ENCODE measurements at places on chromosomes 7 and 10.
A peak's percentile ranks its signal among the peaks of the same experiment; 100 is the strongest.

GRCh38 chr7:130442601-130443000, 1.8 kb upstream of the CEP41 start:
- DNase-seq, result no peak
- H3K36me3 ChIP-seq, result peaks cover 4% of the 10 kb centered on the region
- H3K27ac ChIP-seq, result no peak overlapping the region
- no peak overlapping the region for H3K4me3 ChIP-seq
- no peaks in the 10 kb centered on the region for H3K27me3 ChIP-seq
- H3K4me1 ChIP-seq, result peaks cover 89% of the 10 kb centered on the region

GRCh38 chr7:101162551-101163278, 2.7 kb downstream of the VGF start:
- peak overlapping the region; percentile 73 for H3K27ac ChIP-seq
- H3K4me1 ChIP-seq, result peaks cover 46% of the 10 kb centered on the region
- peak overlapping the region; percentile 78 for H3K4me3 ChIP-seq

DNA sequence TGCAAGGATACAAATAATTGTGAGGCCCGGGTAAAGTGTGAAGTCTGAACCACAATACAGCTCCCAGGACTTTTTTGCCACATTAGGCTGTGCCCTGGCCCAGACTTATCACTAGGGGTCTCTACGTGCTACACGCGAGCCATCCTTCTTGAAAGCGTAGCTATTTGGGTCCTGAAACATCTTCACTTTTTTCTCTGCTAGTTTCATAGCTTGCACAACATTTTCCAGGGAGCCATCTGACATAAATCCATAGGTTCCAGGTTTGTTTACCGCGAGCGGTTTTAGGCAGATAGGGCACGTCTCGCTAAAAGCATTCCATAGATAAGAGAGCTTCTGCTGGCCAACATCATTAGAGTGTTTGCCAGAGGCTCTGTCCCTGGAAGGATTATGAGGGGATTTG, 226.5 kb downstream of the RPS24 start:
- H3K4me3 ChIP-seq, result no peak overlapping the region
- no peak overlapping the region for H3K27ac ChIP-seq
- H3K4me1 ChIP-seq, result peaks cover 6% of the 10 kb centered on the region
- H3K36me3 ChIP-seq, result no peaks in the 10 kb centered on the region
- DNase-seq, result no peak

DNA sequence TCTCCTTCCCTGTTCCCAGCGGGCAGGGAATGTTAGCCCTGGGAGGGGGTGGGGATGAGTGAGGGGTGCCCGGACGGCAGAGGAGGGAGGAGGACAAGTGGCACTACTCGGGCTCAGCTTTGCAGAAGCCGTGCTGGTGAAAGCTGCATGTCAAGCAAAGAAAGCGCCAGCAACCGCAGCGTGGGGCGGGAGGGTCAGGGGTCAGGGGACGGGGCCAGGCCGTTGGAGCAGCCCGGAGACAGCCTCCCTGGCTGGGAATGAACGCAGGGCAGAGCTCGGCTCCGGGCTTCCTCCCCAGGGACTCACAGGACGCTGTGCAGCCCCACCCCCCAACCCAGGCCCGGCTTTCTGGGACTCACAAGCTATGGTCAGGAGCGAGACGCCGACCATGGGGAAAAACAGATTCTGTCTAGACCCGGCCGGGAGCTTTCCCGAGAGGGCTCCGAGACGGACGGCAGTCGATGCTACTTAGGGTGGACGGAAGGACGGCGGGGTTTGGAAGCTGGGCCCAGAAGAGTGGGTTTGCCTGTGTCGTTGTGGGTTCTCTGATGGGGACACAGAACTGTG, 113.4 kb downstream of the VIPR2 start:
- DNase-seq, result no peak
- peak overlapping the region; percentile 79 for H3K4me3 ChIP-seq
- H3K27me3 ChIP-seq, result peaks cover 11% of the 10 kb centered on the region
- no peaks in the 10 kb centered on the region for H3K36me3 ChIP-seq

DNA sequence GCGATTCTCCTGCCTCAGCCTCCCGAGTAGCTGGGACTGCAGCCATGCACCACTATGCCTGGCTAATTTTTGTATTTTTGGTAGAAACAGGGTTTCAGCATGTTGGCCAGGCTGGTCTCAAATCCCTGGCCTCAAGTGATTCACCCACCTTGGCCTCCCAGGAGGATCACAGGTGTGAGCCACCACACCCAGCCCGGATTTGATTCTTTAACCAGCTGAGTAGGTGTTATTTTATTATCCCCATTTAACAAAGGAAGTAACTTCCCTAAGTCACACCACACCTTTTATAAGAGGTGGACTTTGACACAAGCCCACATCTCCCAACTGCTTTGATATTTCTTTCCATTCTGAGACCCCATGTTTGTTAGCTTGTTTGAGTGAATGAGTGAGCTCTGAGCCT, 25.0 kb downstream of the SLC25A28 start:
- no peaks in the 10 kb centered on the region for H3K36me3 ChIP-seq
- DNase-seq, result no peak
- H3K4me1 ChIP-seq, result no peaks in the 10 kb centered on the region

GRCh38 chr7:79240413-79240812, 213.1 kb downstream of the MAGI2 start:
- no peak for DNase-seq
- H3K4me3 ChIP-seq, result no peak overlapping the region
- no peaks in the 10 kb centered on the region for H3K36me3 ChIP-seq

DNA sequence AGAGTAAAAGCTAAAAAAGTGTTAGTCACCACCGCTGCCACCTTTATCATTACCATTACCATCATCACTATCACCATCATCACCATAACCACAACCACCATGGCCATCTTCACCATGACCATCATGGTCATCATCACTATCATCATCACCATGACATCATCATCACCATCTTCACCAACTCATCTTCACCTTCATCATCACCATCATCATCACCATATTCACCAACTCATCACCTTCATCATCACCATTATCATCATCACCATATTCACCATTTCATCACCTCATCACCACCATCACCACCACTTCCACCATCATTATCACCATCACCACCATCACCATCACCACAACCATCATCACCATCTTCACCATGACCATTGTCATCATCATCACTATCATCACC, 46.5 kb upstream of the PDGFA start:
- no peak overlapping the region for H3K27ac ChIP-seq
- H3K27me3 ChIP-seq, result no peaks in the 10 kb centered on the region
- peaks cover 6% of the 10 kb centered on the region for H3K4me1 ChIP-seq
- peaks cover under 1% of the 10 kb centered on the region for H3K36me3 ChIP-seq
- no peak for DNase-seq

- no peak overlapping the region for H3K4me3 ChIP-seq
- H3K27me3 ChIP-seq, result no peaks in the 10 kb centered on the region
- H3K36me3 ChIP-seq, result peaks cover 1% of the 10 kb centered on the region
- H3K4me1 ChIP-seq, result peaks cover 32% of the 10 kb centered on the region
- no peak overlapping the region for H3K27ac ChIP-seq
- no peak for DNase-seq
Observed at GRCh38 chr10:60427148-60427547, 37.5 kb upstream of the ANK3 start.

DNA sequence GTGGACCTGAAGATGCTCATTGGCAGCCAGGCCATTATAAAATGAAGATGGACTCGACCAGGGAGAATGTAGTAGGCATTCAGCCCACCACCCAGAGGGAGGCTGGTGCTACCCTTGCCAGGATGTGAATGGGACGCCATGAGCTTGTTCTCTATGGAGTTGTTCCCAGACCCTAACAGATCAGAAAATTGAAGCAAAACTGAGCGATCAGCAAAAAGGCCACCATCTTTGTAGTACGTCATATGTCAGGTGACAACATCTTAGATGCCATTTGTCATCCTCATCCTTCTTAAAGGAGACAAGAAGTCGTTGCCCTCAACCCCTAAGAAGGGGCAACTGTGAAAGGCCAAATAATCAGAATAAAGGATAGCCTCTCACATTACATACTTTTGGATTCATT, 61.7 kb downstream of the DOCK1 start:
- H3K4me1 ChIP-seq, result no peaks in the 10 kb centered on the region
- H3K36me3 ChIP-seq, result no peaks in the 10 kb centered on the region
- H3K27me3 ChIP-seq, result no peaks in the 10 kb centered on the region
- no peak overlapping the region for H3K4me3 ChIP-seq

GRCh38 chr7:154696556-154696955, 306.4 kb downstream of the PAXIP1 start:
- no peaks in the 10 kb centered on the region for H3K36me3 ChIP-seq
- H3K27ac ChIP-seq, result no peak overlapping the region
- H3K27me3 ChIP-seq, result no peaks in the 10 kb centered on the region
- no peak overlapping the region for H3K4me3 ChIP-seq
- DNase-seq, result no peak
- H3K4me1 ChIP-seq, result no peaks in the 10 kb centered on the region

DNA sequence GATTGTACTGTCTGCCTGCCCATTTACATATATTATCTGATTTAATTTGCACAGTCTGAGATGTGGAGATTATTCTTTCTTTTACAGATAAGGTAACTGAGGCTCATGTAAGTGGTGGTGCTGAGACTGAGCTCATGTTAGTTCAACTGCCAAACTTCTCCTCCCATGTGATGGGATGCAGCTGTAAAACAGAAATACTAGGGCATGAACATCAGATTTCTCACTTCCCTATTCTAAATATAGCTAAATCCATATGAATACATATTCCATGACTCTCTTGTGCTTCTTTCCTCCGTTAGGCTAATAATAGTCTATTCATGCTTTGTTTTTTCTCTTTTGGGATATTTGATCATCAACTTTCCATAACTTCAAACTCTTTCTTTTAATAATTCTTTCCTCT, 84.7 kb downstream of the PTPRZ1 start:
- no peak overlapping the region for H3K27ac ChIP-seq
- no peak for DNase-seq
- no peaks in the 10 kb centered on the region for H3K4me1 ChIP-seq
- no peaks in the 10 kb centered on the region for H3K36me3 ChIP-seq
- no peak overlapping the region for H3K4me3 ChIP-seq

GRCh38 chr10:102674566-102674965, 30.3 kb downstream of the TRIM8 start:
- peak overlapping the region; percentile 75 for H3K4me3 ChIP-seq
- DNase-seq, result no peak
- H3K4me1 ChIP-seq, result peaks cover 34% of the 10 kb centered on the region
- H3K36me3 ChIP-seq, result no peaks in the 10 kb centered on the region
- H3K27me3 ChIP-seq, result no peaks in the 10 kb centered on the region
- H3K27ac ChIP-seq, result peak overlapping the region; percentile 45

DNA sequence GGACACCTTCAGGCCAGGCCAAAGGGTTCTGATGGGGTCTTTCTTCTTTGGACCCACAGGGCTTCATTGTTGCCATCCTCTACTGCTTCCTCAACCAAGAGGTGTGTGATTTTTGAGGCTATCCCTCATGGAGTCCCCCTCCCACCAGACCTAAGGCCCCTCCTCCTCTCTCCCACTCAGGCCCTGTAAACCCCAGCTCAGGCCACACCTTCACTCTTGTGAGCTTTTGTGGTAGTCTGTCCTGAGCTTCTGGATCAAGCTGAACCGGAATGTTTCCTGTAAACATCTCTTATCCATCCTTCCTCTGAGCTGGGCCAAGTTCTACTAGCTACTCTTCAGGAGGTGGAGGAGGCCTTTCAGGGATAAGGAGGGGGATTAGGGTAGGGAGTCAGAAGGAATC, 13.5 kb downstream of the GHRHR start:
- no peak overlapping the region for H3K27ac ChIP-seq
- H3K27me3 ChIP-seq, result peaks cover 7% of the 10 kb centered on the region
- no peak overlapping the region for H3K4me3 ChIP-seq
- DNase-seq, result no peak
- peaks cover 9% of the 10 kb centered on the region for H3K4me1 ChIP-seq

- H3K4me3 ChIP-seq, result no peak overlapping the region
- H3K4me1 ChIP-seq, result peaks cover 5% of the 10 kb centered on the region
- H3K27me3 ChIP-seq, result peaks cover 25% of the 10 kb centered on the region
- no peak for DNase-seq
- H3K27ac ChIP-seq, result no peak overlapping the region
Observed at GRCh38 chr7:41731493-41732435, 28.9 kb upstream of the INHBA start.

DNA sequence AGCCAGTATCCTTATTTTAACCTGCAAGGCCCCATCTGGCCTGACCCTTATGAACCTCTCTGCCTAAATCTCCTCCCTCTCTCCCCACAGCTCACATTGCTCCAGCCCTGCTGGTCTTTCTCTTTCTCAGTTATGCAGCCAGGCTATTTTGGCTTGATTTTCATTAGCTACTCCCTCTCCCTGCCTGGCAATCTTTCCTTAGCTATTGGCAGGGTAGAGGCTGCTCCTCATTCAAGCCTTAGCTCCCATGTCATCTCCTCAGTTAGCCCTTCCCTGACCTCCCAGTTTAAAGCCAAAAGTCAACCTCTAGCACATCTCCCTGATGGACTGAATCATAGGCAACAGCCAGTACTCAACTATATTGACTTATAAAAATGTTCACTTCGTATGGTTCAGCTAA, 214.4 kb upstream of the CELF2 start:
- peaks cover 15% of the 10 kb centered on the region for H3K27me3 ChIP-seq
- H3K36me3 ChIP-seq, result no peaks in the 10 kb centered on the region
- DNase-seq, result no peak
- no peaks in the 10 kb centered on the region for H3K4me1 ChIP-seq

DNA sequence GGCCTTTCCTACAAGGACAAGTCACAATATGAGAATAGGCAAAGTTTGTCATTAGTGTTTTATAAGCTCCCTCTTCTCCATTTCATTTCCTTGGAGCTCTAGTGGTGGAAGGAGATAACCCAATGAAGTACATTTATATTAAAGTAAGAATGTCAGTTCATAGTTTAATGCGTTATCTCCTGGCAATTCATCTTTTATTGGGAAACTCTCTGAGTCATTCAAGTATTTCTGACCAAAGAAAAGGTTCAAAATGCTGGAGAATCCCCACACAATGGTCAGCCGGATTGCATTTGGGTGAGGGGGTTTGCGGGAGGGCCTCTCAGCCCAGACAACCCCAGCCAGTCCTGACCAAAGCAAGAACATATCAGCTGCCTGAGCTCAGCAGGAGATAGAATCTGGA, 321.5 kb upstream of the NRP1 start:
- H3K27ac ChIP-seq, result no peak overlapping the region
- H3K4me1 ChIP-seq, result no peaks in the 10 kb centered on the region
- no peaks in the 10 kb centered on the region for H3K36me3 ChIP-seq
- H3K27me3 ChIP-seq, result peaks cover 20% of the 10 kb centered on the region
- H3K4me3 ChIP-seq, result no peak overlapping the region

GRCh38 chr7:109638321-109638720, 1068.6 kb downstream of the DNAJB9 start:
- no peaks in the 10 kb centered on the region for H3K4me1 ChIP-seq
- H3K36me3 ChIP-seq, result no peaks in the 10 kb centered on the region
- H3K27ac ChIP-seq, result no peak overlapping the region
- no peak overlapping the region for H3K4me3 ChIP-seq

DNA sequence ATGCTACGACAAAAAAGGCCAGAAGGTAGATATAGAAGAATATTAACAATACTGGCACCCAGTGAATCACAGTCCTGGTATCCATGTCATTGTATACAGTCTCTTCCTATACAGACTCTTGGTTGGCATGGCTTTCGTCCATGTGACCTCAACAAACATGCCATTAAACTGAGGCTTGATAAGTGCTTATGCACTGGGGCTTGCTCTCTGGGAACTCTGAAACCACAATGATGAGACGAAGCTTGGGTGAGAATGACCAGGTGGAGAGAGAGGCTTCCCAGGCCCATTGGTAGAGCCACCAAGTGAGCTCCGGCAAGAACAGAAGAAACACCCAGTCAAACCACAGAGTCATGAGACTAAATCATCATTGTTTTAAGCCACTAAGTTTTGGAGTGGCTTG, 33.2 kb downstream of the PNPLA8 start:
- no peak overlapping the region for H3K27ac ChIP-seq
- peaks cover 5% of the 10 kb centered on the region for H3K4me1 ChIP-seq
- DNase-seq, result no peak
- no peaks in the 10 kb centered on the region for H3K27me3 ChIP-seq
- H3K36me3 ChIP-seq, result peaks cover 5% of the 10 kb centered on the region

All from activated T-cell treated with anti-CD3 and anti-CD28 coated beads, Interleukin-2, amount 50 U/mL, for 72 hours (primary cell).